ENCODE measurements at places on chromosomes 3 and 15.

GRCh38 chr3:156036258-156037053, 83.9 kb upstream of the KCNAB1 start:
- no peak for DNase-seq

GRCh38 chr15:98855067-98855814, 152.4 kb downstream of the PGPEP1L start:
- no peak for DNase-seq

DNA sequence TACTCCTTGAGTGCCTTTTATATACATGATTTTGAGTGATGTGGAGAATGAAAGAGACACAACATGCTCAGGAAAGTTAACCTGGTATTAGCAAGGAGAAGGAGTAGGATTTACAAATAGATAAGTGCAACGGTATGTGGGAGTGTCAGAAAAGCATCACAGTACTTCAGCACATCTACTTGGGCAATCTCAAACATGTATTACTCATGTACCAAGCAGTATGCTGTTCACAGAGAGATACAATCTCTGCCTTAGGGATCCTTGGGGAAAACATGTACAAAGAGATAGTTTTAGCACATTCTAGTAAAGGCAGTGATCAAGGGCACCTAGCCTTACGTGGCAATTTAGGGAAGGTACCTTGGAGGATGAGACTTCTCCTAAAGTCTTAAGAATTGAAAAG, 146.5 kb downstream of the FILIP1L start:
- DNase-seq = no peak

DNA sequence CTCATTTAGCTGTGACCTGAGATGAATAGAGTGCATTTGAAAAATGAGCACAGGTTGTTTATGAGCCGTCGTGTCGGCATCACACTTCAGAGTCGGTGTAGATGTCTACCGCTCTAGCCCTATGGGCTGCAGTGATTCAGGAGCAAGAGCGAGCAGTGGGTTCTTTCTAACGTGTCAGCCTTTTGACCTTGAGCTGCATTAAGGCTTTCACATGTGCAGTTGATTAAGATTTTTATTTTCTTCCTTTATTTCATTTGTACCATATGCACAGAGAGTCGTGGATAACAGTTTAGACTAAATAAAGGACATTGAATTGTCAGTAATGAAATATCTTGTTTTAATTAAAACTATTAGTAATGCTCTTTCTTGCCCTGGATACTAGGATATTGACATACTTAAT, 368.2 kb downstream of the PTPRG start:
- DNase-seq = no peak

- DNase-seq = no peak
These were observed 127.0 kb downstream of the TP63 start for GRCh38 chr3:189758186-189758585.

- no peak for DNase-seq
These were observed 301.9 kb downstream of the CACNA2D3 start for GRCh38 chr3:54424292-54424691.

GRCh38 chr3:158631981-158632380, 12.3 kb upstream of the GFM1 start:
- DNase-seq = no peak

GRCh38 chr3:156360963-156361362, 194.0 kb downstream of the SSR3 start:
- no peak for DNase-seq

DNA sequence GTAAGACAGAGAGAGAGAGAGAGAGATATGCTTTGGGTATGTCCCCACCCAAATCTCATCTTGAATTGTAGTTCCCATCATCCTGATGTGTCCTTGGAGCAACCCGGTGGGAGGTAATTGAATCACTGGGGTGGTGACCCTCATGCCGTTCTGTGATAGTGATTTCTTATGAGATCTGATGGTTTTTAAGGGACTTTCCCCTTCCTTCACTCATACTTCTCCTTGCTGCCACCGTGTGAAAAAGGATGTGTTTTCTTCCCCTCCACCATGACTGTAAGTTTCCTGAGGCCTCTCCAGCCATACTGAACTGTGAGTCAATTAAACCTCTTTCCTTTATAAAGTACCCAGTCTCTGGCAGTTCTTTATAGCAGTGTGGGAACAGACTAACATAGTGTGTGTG, 60.3 kb downstream of the EOMES start:
- DNase-seq = no peak

- no peak for DNase-seq
These were observed 376.2 kb downstream of the FEZF2 start for GRCh38 chr3:61997101-61997500.

Data from stimulated activated CD8-positive, alpha-beta memory T cell treated with anti-CD3 and anti-CD28 coated beads, Interleukin-2, amount 100 ng/mL, for 1 hour (primary cell).